ENCODE measurements at places on chromosomes 11 and 22. TPM values are rescaled to one million over a fixed set of nuclear protein-coding genes. Genes with fewer than 3 reads are reported as not detected.

Gene GSTT2B
- 3.6 TPM for total RNA-seq

Gene BTG4
- total RNA-seq = not detected

Gene ALKBH8
- total RNA-seq = 7.2 TPM

DNA sequence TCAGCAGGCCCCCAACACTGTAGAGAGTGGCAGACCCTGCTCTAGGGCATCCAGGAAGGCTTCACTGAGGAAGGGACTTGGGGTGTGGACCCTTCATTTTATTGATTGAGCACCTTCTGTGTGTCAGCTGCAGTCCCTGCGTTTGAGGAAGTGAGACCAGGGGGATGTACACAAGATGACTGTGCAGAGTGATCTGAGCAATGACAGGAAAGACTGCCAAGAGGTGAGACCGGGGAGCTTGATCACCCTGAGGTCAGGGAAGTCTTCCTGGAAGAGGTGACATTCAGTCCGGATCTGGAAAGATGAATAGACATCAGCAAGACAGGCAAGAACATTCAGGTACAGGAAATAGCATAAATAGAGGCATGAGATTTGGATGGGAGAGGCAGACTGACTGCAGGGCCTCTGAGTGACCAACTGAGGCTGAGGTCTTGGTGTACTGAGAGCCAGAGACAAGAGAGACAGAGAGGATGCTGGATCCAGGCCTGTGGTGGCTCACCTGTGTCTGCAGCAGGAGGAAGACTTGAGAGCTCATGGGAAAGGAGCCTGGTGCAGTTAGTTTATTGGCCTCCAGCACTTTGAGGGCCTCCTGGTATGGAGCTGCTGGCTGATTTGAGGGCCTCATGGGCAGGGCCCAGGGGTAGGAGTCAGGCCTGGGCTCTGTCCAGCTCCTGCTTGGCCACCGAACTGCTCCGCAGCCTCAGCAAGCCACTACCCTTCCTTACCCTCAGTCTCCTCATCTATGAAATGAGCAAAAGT lies 5.2 kb downstream of the DGAT2 start:
- H3K27ac ChIP-seq = no peak overlapping the region
- peaks cover 6% of the 10 kb centered on the region for H3K4me1 ChIP-seq
- H3K4me3 ChIP-seq = no peak overlapping the region

DNA sequence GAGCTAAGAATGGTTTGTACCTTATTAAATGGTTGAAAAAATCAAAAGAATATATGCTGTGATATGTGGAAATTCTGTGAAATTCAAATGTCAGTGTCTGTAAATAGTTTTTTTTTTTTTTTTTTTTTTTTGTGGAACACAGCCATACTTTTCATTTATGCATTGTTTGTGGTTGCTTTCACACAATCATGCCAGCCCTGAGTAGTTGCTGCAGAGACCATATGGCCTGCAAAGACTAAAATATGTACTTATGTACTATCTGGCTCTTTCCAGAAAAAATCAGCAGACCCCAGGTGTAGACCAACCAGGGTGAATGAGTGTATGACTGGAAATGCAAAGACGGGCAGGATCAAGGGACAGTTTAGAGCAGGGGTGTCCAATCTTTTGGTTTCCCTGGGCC lies 98.3 kb downstream of the PTPRJ start:
- no peaks in the 10 kb centered on the region for H3K4me1 ChIP-seq
- H3K36me3 ChIP-seq = no peaks in the 10 kb centered on the region
- H3K27ac ChIP-seq = no peak overlapping the region
